ENCODE measurements at places on chromosomes 16 and 17.

GRCh38 chr17:979539-980405 lies at the start of gene NXN:
Gene NXN (minus strand): TSS chr17:979776.
- peak; percentile 79 for DNase-seq

GRCh38 chr17:27366437-27366836 lies 72.5 kb downstream of the WSB1 start:
- no peak for DNase-seq

DNA sequence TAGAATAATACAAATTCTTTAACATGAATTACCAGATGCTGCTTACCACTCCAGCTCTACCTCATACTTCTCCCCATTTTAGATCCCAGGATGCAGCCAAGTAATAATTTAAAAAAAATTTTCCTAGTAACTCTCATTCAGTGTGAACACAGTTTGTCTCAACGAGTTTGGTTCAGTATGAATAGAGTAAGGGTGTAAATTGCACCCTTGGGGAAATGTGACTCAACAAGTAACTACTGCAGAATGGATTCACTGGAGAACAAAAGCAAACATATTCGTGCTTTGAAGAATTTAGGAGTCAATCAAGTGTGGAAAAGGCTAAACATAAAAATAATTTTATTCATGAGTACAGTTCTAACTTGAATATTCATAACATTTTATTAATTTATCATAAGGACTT lies 23.0 kb downstream of the KCNJ16 start:
- DNase-seq: no peak

GRCh38 chr17:9371019-9371418 lies 204.6 kb downstream of the STX8 start:
- DNase-seq: no peak

DNA sequence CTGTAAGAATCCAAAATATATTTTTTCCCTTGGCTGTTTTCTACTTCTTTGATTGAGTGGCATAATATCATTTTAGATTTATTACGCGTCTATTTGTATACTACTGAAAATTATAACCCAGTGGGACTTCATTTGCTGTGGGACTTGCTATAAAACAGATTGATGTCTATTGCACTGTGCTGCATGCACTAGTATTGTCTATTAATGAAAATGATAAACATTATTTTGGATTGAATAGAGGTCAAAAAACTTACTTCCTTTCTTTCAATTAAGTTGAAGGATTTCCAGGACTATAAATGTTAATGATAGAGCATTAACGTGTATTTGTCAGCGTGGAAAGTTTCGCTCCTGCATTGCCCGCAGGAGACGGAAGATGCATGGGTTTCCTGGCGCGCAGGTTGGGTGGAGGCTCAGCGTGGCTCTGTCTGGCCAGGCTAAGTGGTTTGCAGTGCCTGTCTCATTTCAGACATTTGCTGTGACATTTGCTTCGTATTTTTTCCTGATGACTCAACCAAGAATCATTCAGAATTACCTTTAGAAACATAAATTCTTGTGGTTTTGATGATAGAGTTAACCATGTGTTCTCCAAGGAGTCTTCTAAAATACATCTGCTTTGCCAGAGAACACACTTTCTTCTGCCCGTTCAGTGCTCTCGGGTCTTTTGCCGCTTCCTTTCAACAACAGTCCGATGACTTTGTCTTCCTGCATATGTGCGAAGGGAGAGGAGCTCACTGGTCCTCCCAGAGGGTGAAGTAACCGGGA lies 216.7 kb downstream of the RPTOR start:
- DNase-seq: peak; percentile 58

DNA sequence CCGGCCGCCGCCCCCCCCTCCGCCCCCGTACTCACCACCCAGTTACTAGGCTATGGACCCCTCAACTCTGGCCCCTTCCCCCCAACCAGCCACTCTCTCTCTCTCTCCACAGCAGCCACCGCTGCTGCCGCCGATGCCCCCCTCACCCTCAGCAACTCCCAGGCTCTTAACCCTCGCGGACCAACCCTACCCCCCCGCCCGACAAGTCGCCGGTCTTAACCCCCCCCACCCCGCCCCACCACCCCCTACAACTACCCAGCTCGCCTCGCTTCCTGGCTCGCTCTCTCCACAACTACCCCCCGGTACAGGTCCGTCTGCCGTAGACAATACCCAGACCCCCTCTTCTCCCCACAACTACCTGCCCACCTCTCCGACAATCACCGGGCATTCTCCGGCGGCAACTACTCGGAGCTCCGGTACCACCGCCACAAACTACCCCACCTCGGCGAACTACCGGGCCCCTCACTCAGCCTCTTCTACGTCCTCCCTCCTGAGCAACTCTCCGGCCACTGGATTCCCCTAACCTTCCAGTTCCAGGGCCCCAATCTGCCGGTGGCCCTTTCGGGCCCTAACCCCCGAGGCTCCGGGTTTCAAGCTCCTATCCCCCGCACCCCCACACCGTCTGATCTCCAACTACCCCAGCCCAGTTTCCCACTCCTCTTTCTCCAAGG lies 702 bp downstream of the PHF23 start:
- DNase-seq: no peak

- no peak for DNase-seq
These were observed 27.9 kb upstream of the SSTR5 start for GRCh38 chr16:1044460-1045309.

- DNase-seq: no peak
These were observed 1.1 kb downstream of the CEP20 start for GRCh38 chr16:15887283-15887682.

DNA sequence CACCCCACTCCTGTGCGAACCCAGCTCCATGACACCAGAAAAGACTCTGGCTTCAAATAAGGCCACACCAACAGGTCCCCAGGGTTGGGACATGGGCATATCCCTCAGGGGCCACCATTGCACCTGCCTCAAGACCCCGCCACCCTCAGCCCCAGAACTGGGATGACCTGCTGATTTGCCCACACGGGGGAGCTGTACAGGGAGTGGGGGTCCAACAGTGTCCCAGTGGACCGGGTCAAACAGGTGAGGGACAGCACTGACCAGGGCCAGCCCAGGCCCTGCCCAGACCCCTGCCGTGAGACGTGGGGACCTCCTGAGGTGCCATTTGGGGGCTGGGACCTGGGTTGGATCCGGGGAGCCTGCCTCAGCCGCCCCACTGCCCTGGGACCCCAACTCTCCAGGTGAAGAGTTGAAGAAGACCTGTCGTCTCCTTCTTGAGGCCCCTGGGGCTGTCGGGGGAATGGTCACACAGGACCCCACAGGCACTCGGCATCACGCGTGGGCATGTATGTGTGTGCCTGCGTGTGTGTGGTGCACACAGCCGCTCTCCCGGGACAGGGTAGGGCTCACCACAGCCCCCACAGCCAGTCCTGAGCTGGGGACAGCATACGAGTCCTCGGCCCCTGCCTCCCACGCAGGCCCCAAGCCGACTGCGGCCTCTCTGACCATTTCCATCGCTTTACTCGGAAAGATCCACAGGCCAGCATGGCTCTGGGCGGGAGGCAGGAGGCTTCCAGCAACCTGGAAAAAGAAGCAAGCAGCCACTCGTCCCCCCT lies 34.2 kb upstream of the ZNF469 start:
- no peak for DNase-seq

DNA sequence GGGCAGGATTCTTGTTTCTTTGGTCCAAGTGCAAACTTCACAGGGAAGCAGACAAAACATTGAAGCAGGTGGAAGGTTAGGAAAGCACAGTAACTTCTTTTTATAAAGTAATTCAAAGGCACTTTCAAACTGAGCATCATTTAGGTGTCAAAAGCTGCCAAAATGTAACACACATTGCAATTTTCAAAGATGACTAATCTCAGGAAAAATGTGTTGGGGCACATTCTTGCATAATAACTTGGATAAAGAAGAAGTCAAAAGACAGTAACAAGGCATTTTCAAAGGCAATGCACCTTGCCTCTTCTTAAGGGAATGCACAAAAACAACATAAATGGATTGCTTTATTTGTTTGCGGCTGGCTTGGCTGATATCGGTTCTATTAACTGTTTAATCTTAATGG lies 3.6 kb downstream of the KCNJ2 start:
- no peak for DNase-seq

DNA sequence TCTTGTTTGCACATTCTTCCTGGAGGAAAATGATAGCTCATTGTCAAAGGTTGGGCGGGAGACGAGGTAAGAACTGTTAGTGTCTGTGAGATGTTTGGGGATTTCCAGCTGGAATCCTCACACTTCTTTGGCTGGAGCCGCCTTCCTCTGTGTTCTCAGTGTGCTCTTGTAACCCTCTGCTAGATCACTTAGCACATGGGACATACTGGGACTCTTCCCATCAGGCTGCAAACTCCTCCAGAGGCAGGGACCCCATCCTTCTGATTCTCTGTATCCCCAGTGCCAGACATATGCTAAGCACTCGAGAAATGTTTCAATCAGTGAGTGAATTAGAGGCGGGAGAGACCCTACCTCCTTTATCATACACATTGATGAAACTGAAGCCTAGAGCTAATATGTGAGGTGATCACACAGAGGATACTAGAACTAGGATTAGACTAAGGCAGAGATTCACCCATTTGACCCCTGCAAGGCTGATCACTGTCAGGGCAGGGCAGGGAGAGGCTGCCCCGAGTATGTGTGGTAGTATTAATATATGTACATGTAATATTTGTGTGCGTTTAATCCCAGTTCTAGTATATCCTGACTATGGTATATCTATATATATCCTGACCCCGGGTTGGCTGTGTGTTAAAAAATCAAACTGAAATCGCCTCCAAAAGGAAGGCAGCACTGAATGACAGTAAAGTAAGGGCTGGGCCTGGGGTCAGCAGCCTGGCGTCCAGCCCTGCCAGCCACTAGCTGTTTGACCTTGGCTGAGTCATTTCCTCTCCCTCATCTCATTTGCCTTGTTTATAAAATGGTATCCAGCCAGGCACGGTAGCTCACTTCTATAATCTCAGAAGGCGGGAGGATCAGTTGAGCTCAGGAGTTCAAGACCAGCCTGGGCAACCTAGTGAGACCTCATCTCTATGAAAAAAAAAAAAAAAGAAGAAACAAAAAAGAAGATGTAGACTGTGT lies 75.5 kb upstream of the TBX2 start:
- no peak for DNase-seq

- DNase-seq: no peak
These were observed 438.0 kb upstream of the CDH11 start for GRCh38 chr16:65559846-65560245.

DNA sequence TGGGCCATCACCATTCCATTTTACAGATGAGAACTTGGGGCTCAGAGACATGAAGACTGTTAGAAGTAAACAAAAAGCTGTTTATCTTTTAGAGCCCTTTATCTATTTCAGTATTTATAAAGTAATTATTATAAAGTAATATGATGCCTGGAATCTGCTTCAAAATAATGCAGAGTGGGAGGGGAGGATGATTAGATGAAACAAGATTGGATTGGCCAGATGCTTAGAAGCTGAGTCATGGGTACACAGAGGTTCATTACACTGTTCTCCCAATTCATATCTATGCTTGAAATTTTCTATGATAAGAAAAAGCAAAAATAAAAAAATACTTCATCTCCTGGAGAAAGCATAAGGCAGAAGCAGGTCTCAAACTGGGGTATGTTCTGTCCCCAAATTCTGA lies 29.4 kb downstream of the TOM1L2 start:
- no peak for DNase-seq

DNA sequence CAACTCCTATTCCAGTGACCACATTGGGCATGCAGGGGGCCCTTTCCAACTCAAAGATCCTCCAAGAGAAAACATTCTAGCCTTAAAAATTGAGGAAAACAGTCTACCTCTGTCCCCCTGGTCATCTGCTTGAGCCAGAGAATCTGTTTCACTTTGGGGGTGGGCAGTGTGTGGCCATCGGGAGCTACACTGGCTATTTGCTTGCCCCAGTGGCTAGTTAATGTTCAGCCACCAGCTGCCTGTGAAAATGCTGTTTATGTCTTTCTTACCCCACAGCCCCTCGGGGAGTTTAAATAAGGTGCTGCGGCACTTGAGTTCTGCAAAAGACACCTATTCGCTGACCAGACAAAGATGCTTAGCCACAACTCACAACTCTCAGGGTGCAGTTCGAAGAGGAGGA lies 43.4 kb downstream of the GNAO1 start:
- DNase-seq: no peak

- no peak for DNase-seq
These were observed 256.4 kb downstream of the CDH13 start for GRCh38 chr16:82882982-82883835.

DNA sequence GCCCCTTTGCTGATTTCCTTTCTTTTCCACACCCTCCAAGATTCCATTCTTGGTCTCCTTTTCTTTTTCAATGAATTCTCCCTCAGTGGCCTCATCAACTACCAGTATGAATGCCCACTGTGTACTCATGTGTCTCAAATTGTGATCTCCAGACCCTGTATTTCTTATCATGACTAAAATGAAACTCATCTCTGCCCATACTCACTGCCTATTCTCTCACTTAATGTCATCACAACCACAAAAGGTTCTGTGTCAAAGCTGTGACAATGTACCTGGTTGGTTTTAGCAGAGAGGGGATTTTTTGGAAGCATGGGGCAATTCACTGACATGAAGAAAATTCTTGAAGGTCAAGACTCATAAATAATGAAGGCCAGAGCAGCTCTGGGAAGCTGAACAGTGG lies 11.5 kb upstream of the TBX4 start:
- no peak for DNase-seq

GRCh38 chr17:27878776-27879562 lies 14.2 kb downstream of the LYRM9 start:
- peak; percentile 18 for DNase-seq

DNA sequence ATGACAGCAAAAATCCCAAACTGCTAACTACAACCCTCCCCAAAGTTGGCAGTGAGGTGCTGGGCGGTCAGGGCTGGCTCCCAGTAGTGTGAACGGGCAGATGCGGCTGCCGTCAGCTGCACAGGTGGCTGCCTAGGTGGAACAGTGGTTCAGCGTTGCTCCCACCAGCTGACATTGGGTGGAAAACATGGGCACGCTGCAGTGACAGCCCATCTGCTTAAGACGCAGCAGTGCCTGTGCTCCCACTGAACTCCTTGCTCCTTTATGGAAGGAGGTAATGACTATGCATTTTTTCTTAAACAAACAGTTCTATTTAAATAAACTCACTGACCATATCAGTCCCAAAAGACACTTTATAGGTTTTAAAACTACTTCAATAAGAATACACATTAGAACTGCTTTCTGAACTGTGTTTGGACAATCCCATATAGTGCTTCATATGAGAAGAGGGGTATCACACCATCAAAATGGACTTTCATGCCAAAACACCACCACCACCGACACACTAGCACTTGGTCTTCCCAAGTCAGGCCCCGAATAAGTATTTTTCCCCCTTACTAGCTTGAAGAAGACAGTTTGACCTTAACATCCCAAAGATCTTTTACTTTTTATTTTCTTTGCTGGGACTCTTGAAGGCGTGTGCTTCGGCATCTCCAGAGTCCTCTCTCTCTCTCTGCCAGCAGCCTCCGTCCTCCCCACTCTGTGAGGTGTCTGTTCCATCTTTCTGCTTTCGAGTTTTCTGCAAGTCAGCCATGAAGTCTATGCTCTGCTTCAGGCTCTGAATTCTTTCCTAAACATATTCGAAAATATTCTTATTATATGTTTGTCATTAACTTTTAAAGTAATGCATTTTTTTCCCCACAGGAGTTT lies 34.4 kb downstream of the BRD7 start:
- no peak for DNase-seq

- no peak for DNase-seq
These were observed 29.4 kb downstream of the AP2B1 start for GRCh38 chr17:35616536-35616935.

GRCh38 chr17:30220414-30220813 lies 15.1 kb downstream of the SLC6A4 start:
- DNase-seq: no peak
